ENCODE measurements at places on chromosomes 5 and 9. TPM values are rescaled to one million over a fixed set of nuclear protein-coding genes. Genes with fewer than 3 reads are reported as not detected.

The SMIM3 gene
- 61.8 TPM for total RNA-seq

The GLRA1 gene
- total RNA-seq, result not detected

The ESM1 gene
- 1.1 TPM for total RNA-seq

The FAT2 gene
- total RNA-seq, result 0.08 TPM

The SPINK6 gene
- not detected for total RNA-seq

The PCDHGA4 gene
- total RNA-seq, result 3.7 TPM

The CNTNAP3 gene
- 25.7 TPM for total RNA-seq

The ACTL7B gene
- total RNA-seq, result not detected

The PRRX2 gene
- total RNA-seq, result 36.1 TPM

The PDE6A gene
- total RNA-seq, result not detected

The AJM1 gene
- total RNA-seq, result 1.1 TPM

The MEIKIN gene
- not detected for total RNA-seq

The CCDC180 gene
- total RNA-seq, result 4.2 TPM

The SLC4A9 gene
- not detected for total RNA-seq

The RGS7BP gene
- 0.72 TPM for total RNA-seq

The CDO1 gene
- 7.0 TPM for total RNA-seq

The CARTPT gene
- not detected for total RNA-seq

The MLANA gene
- total RNA-seq, result not detected

The ENHO gene
- total RNA-seq, result not detected

The SLCO6A1 gene
- not detected for total RNA-seq

The C9orf152 gene
- total RNA-seq, result not detected

The C9orf78 gene
- total RNA-seq, result 37.3 TPM

Data from fibroblast of the aortic adventitia (primary cell).